ENCODE measurements at places on chromosomes 16 and 17. TPM values are rescaled to one million over a fixed set of nuclear protein-coding genes. Genes with fewer than 3 reads are reported as not detected.

GRCh38 chr16:49473773-49474172 lies 100.2 kb downstream of the C16orf78 start:
- no peak for DNase-seq

The SLC13A2 gene
- not detected for total RNA-seq

- no peak for DNase-seq
Observed at GRCh38 chr16:2079311-2079800, 31.6 kb downstream of the TSC2 start.

DNA sequence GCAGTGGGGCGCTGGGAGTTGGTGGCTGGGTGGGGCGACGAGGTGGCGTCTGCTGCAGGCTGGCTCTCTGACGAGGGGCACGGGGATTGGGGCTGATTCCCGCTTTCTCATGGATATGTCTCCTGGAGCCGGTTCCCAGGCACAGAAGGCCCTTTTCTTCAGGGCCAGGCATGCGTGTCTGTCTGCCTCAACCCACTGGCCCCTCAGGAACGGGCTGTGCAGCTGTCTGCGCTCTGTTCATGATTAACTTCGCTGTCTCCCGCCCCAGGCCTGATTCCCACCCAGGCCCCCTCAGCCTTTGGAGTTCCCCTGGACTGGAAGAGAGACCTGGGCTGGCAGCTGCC lies 53.1 kb downstream of the RAP1GAP2 start:
- DNase-seq = no peak

DNA sequence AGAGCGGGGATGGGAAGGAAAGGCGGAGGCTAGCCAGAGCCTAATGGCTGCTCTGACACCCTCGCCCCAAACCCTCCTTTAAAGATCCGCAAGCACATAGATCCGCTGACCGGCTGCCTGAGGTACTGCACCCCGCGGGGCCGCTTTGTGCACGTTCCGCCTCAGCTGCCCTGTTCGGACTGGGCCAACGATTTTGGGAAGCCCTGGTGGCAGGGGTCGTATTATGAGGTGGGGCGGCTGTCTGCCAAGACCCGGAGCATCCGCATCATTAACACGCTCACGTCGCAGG lies 663 bp downstream of the CYB5D1 start:
- DNase-seq = no peak

- DNase-seq = no peak
Observed at GRCh38 chr16:27628241-27628942, 78.4 kb downstream of the KATNIP start.

- no peak for DNase-seq
Observed at GRCh38 chr16:88405216-88406060, 22.7 kb downstream of the ZNF469 start.

GRCh38 chr17:45363498-45363897 lies 46.7 kb upstream of the MAP3K14 start:
- DNase-seq = no peak

DNA sequence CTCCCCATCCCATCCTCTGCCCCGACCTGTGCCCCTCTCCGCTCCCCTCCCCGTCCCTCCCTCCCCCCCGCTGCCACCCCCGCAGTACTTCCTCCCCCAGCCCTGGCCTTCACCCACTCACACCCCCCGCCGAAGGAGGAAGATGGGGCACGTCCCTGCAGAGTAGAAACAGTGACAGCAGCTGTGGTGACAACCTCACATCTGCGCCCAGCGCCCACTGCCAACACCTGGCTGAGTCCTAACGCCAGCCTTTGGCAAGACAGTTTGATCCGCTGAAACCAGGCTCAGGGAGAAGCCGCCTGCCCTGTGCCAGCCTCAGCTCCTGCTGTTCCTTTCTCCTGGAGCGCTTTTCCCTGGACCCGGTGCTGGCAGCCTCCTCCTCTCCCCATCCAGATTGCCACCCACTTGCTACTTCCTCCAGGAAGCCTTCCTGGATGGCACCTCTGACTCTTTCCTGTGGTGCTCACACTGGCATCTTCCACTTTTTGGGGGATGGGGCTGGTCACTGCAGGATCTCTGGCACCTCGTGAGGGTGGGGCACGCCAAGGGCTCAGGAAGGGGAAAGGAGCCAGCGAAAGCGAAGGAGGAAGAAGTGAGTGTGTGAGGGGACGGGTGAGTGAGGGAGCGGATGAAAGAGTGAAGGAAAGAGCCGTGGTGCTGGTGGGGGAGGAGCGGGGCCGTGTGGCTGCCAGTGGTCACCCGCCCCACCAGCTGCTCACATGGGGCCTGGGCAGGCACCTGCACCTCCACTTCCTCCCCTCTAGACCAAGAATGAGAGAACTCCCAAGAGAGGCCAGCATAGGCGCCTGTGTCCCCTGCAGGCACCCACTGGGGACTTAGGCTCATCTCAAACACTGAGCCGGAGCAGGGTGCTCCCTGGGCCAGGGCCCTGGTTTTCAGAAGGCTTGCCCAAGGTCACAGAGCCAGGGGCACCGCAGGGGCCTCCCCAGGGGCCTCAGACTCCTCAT lies 27.0 kb downstream of the ZFPM1 start:
- DNase-seq = no peak

- DNase-seq = no peak
Observed at GRCh38 chr17:8001976-8002720, at the start of gene GUCY2D. Gene GUCY2D (plus strand): TSS chr17:8002615. CDS start chr17:8003048, 433 bp downstream.

DNA sequence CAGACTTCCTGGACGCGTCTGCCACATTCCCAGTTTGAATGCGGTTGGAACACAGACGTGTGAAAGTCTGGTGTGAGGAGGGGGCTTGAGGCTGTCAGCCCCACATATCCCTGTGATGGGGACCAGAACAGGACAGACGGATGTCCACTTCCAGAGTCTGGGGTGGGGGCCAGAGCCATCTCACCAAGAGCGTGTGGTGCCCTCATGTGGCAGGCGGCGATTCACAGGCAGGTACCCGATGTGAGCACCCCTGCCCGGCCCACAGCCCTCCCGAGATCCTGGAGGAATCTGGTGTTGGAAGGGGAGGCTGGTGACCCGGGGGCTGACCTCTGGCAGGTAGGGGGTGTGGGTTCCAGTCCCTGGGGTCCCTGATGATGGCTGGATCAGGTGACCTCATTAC lies 51.5 kb downstream of the ENGASE start:
- DNase-seq = peak; percentile 8

- peak; percentile 37 for DNase-seq
Observed at GRCh38 chr16:21001262-21001661, 100.7 kb downstream of the LYRM1 start.

Measured in dermis microvascular lymphatic vessel endothelial cell (primary cell).